ENCODE measurements at places on chromosomes 3 and 15. TPM values are rescaled to one million over a fixed set of nuclear protein-coding genes. Genes with fewer than 3 reads are reported as not detected.

- H3K36me3 ChIP-seq: peaks cover 5% of the 10 kb centered on the region
- H3K4me3 ChIP-seq: no peak overlapping the region
- H3K27me3 ChIP-seq: no peaks in the 10 kb centered on the region
- no peaks in the 10 kb centered on the region for H3K4me1 ChIP-seq
These were observed 634.3 kb upstream of the GOLIM4 start for GRCh38 chr3:168730073-168730472.

The BOC gene
- total RNA-seq: 6.6 TPM

GRCh38 chr3:13121553-13122001 lies 48.3 kb upstream of the IQSEC1 start:
- H3K4me3 ChIP-seq: no peak overlapping the region
- H3K27ac ChIP-seq: no peak overlapping the region
- no peaks in the 10 kb centered on the region for H3K27me3 ChIP-seq
- no peaks in the 10 kb centered on the region for H3K36me3 ChIP-seq

GRCh38 chr3:119570229-119570628 lies 9.1 kb upstream of the ADPRH start:
- H3K36me3 ChIP-seq: no peaks in the 10 kb centered on the region
- H3K4me3 ChIP-seq: no peak overlapping the region
- no peak for DNase-seq

DNA sequence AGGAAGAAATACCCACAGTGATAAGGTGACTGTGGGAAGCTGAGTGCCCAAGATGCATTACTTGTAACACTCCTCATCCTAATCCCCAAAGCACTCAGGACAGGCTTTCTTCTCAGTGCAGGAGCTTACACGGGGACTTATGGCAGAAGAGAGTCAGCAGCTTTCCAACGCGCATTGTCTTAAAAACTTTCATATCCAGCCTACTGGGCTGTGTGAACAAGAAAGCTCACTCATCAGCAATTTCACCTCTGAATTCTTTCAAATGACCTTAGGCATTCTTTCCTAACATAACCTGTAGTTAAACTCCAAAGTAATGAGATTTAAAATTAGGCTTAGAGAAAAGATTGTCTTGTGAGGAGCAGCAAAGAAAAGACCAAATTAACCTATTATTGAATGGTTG lies 132.3 kb downstream of the KCNAB1 start:
- H3K27me3 ChIP-seq: no peaks in the 10 kb centered on the region
- H3K27ac ChIP-seq: no peak overlapping the region
- no peaks in the 10 kb centered on the region for H3K36me3 ChIP-seq
- DNase-seq: no peak

- H3K27me3 ChIP-seq: peaks cover 18% of the 10 kb centered on the region
- peaks cover 10% of the 10 kb centered on the region for H3K36me3 ChIP-seq
- DNase-seq: no peak
These were observed 1.4 kb downstream of the CRTAP start for GRCh38 chr3:33115024-33115768.

- H3K27ac ChIP-seq: no peak overlapping the region
- peaks cover 26% of the 10 kb centered on the region for H3K36me3 ChIP-seq
These were observed 83.8 kb downstream of the RAD18 start for GRCh38 chr3:8879347-8879944.
